ENCODE measurements at places on chromosomes 1 and 21.

GRCh38 chr1:86176226-86176625 is 19.7 kb upstream of the COL24A1 start:
- DNase-seq: no peak

DNA sequence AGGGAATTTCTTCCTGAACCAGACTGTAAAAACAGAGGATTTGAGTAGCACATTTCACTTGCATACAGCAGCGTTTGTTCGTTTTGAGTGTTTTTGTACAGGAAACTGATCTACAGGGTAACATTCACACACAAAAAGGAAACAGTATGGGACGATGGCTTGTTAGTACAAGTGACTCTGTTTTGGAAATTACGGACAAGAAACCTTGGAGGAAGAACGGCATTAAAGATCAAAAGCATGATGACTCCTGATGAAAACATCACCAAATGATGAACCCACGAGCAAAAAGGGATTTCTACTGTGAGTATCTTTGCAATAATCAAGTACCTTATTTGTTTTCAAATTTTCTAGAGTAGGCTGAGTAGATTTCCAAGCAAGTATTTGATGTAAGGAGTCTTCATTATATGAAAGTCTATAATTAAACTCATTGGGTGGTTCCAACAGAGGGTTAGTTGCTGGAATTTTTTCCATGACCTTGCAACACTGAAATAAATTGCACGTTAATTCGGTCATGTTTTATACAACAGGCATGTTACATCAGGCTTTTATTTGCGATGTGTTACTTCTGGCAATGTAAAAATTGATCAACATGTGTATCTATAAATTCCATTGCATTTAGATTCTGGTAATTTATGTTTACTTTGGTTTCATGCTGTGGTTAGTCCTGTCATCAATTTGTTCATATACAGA is 76.7 kb upstream of the KCNK2 start:
- no peak for DNase-seq

GRCh38 chr1:5691795-5692509 is 300.3 kb downstream of the NPHP4 start:
- DNase-seq: no peak

DNA sequence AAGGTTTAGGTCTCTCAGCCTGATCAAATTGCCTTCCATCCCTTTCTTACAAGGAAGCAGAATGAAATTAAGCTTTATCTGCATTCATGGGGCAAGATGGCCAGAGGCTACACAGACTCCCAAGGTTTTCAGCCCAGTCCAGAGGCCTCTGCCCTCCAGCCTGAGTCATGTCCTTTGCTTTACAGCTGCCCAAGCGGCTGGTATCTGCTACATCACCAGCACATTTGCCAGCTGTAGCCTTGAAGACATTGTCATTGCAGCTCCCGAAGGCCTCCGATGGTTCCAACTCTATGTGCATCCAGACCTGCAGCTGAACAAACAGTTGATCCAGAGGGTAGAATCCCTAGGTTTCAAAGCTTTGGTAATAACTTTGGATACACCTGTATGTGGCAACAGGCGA is 16.0 kb downstream of the HAO2 start:
- DNase-seq: no peak

DNA sequence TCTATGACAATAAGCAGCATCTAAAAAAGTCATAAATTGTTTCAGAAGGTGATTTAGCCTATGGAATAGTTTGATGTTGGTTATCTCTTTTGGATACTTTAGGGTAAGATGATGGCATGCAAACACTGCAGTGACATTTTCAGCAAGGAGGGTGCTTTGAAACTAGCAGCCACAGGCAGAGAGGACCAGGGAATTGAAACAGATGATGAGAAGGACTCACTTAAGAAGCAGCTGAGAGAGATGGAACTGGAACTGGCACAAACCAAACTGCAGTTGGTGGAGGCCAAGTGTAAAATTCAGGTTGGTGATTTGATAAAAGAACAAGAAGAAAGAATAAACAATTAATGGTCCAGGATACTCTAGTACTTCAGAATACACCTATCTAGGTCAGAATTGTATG is 11.2 kb upstream of the CACYBP start:
- DNase-seq: no peak

GRCh38 chr1:68116643-68117235 is 66.3 kb upstream of the DIRAS3 start:
- no peak for DNase-seq

DNA sequence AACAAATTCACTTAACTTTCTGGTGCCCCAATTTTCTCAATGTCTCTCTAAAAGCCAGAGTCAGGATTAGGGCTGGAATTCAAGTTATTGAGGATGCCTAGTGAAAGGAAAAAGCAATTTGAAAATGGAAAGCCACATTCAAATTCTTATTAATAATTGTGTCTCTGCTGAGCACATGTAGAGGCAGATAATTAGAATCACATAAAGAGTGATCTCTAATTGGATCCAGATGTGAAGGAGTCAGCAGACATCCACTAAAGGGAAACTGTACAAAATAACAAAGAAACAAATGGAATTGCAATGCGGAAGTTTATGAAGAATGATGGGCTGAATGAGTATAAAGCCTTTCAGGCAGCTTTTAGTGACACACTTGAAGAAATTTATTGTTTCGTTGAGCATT is 482.6 kb downstream of the TTLL7 start:
- DNase-seq: no peak

- no peak for DNase-seq
These were observed 14.3 kb downstream of the L1TD1 start for GRCh38 chr1:62208970-62209369.

- no peak for DNase-seq
These were observed 29.7 kb downstream of the MDM4 start for GRCh38 chr1:204545881-204546280.
